ENCODE measurements at places on chromosomes 7 and 10.

DNA sequence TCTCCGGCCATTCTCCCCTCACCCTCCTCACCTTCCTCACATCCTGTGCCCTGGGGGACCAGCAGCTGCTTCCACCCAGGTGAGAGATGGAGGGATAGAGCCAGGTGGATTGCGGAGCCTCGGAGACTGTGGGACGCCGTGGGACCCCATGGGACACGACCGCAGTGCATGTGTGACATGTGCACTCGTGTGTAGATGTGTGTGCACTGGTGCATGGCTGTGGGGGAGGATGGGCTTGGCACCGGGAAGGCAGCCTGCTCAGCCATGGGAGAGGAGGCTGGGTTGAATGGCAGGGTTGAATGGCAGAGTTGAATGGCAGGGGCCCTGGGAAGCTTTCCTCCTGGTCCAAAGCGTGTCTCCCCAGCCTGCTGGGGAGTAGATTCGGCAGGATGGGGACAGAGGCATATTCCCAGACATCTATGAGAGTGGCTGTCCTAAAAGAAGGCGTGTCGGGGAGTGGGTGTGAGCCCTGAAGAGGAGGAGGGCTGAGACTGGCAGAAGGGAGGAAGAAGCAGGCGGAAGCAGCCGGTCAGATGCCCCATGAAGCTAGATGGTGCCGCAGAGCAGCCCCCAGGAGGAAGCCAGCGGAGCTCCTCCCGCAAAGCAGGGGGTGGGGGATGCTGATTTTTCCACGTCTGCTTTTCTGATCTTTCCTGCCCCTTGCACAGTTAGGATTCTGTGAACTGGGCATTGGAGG, 815 bp downstream of the GIMAP8 start:
- H3K27me3 ChIP-seq = no peaks in the 10 kb centered on the region
- H3K36me3 ChIP-seq = no peaks in the 10 kb centered on the region
- no peak overlapping the region for H3K27ac ChIP-seq
- H3K4me1 ChIP-seq = peaks cover 29% of the 10 kb centered on the region
- DNase-seq = peak; percentile 58
- peak overlapping the region; percentile 45 for H3K4me3 ChIP-seq

- no peak for DNase-seq
- H3K27me3 ChIP-seq = no peaks in the 10 kb centered on the region
- no peaks in the 10 kb centered on the region for H3K4me1 ChIP-seq
- H3K36me3 ChIP-seq = no peaks in the 10 kb centered on the region
- H3K27ac ChIP-seq = no peak overlapping the region
- no peak overlapping the region for H3K4me3 ChIP-seq
These were observed 116.4 kb upstream of the NFE2L3 start for GRCh38 chr7:26035552-26035951.

- H3K4me1 ChIP-seq = peaks cover 12% of the 10 kb centered on the region
- H3K4me3 ChIP-seq = peak overlapping the region; percentile 87
- no peak for DNase-seq
- H3K27ac ChIP-seq = peak overlapping the region; percentile 89
These were observed 652 bp upstream of the VPS26A start for GRCh38 chr10:69123306-69123746.

- H3K4me3 ChIP-seq = no peak overlapping the region
- H3K4me1 ChIP-seq = peaks cover 30% of the 10 kb centered on the region
- peaks cover 40% of the 10 kb centered on the region for H3K27me3 ChIP-seq
- DNase-seq = no peak
- H3K36me3 ChIP-seq = no peaks in the 10 kb centered on the region
These were observed 301.8 kb upstream of the NFE2L3 start for GRCh38 chr7:25850216-25850615.

GRCh38 chr10:114483575-114483974, 79.3 kb upstream of the AFAP1L2 start:
- no peaks in the 10 kb centered on the region for H3K27me3 ChIP-seq
- no peaks in the 10 kb centered on the region for H3K4me1 ChIP-seq
- no peak for DNase-seq
- H3K4me3 ChIP-seq = no peak overlapping the region
- H3K36me3 ChIP-seq = peaks cover 17% of the 10 kb centered on the region

GRCh38 chr10:87603769-87604168, 55.9 kb upstream of the PAPSS2 start:
- no peaks in the 10 kb centered on the region for H3K36me3 ChIP-seq
- no peaks in the 10 kb centered on the region for H3K27me3 ChIP-seq
- no peak overlapping the region for H3K27ac ChIP-seq
- H3K4me1 ChIP-seq = no peaks in the 10 kb centered on the region

GRCh38 chr7:149559711-149560110, 62.1 kb upstream of the ZNF746 start:
- DNase-seq = no peak
- H3K27ac ChIP-seq = no peak overlapping the region
- H3K4me1 ChIP-seq = no peaks in the 10 kb centered on the region

- H3K4me3 ChIP-seq = no peak overlapping the region
- DNase-seq = no peak
- H3K4me1 ChIP-seq = no peaks in the 10 kb centered on the region
- no peak overlapping the region for H3K27ac ChIP-seq
- H3K36me3 ChIP-seq = no peaks in the 10 kb centered on the region
These were observed 166.1 kb downstream of the TPST1 start for GRCh38 chr7:66371096-66371824.

DNA sequence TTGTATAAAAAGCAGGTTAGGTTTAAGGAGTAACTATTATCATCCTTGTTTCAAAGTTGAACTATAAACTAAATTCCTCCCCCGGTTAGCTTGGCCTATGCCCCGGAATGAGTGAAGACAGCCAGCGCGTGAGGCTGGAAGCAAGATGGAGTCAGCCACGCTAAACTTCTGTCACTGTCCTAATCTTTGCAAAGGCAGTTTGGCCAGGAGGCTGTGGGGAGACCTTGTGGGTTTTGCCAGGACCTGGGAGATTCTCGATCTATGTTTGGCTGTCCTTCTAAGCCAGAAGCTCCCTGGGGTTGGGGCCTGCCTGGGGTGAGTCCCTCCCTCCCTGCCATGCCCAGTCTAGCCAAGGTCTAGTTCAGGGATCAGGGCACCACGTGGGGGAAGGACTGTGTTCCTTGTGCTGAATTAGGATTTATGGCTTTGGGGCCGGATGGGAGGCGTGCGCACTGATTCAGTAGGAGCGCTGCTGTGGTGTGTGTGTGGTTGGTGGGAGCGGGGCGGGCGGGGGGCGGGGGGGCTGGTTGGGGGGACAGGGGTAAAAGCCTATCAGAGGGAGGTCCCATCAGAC, 871 bp upstream of the GTF2IRD1 start:
- DNase-seq = no peak
- H3K4me1 ChIP-seq = peaks cover 16% of the 10 kb centered on the region
- H3K36me3 ChIP-seq = no peaks in the 10 kb centered on the region
- H3K27ac ChIP-seq = no peak overlapping the region

DNA sequence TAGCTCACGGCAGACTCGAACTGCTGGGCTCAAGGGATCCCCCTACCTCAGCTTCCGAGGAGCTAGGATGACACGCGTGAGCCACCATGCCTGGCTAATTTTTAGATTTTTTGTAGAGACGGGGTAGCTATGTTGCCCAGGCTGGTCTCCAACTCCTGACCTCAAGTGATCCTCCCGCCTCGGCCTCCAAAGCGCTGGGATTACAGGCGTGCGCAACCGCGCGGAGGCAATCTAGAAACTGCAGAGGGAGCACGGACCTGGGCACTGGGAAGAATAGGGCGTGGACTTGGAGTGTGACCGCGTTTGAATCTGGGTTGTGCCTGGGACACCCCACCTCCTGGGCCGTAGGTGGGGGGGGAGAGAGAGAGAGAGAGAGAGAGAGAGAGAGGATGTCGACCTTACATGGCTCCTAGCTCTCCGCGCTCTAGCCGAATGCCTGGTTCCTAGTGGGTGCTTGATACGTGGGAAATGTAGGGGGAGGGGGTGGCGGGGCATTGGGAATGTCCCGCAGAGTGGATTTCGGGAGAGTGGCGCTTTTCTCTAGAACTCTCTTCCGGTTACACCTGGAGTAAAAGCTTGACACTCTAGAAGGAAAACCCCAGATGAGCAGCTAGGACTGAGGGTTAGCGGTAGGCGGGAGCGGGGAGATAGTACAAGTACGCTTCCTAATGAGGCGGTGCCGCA, 1.2 kb upstream of the MAP3K8 start:
- H3K27ac ChIP-seq = peak overlapping the region; percentile 95
- peaks cover 15% of the 10 kb centered on the region for H3K36me3 ChIP-seq
- H3K27me3 ChIP-seq = no peaks in the 10 kb centered on the region
- peaks cover 76% of the 10 kb centered on the region for H3K4me1 ChIP-seq
- H3K4me3 ChIP-seq = peak overlapping the region; percentile 71

Data from B cell (primary cell).